ENCODE measurements at places on chromosomes 3 and 15.

- no peak for DNase-seq
Measured at GRCh38 chr3:118802325-118803095, 232.1 kb downstream of the IGSF11 start.

- DNase-seq = no peak
Measured at GRCh38 chr3:5423076-5423475, 235.6 kb downstream of the EDEM1 start.

DNA sequence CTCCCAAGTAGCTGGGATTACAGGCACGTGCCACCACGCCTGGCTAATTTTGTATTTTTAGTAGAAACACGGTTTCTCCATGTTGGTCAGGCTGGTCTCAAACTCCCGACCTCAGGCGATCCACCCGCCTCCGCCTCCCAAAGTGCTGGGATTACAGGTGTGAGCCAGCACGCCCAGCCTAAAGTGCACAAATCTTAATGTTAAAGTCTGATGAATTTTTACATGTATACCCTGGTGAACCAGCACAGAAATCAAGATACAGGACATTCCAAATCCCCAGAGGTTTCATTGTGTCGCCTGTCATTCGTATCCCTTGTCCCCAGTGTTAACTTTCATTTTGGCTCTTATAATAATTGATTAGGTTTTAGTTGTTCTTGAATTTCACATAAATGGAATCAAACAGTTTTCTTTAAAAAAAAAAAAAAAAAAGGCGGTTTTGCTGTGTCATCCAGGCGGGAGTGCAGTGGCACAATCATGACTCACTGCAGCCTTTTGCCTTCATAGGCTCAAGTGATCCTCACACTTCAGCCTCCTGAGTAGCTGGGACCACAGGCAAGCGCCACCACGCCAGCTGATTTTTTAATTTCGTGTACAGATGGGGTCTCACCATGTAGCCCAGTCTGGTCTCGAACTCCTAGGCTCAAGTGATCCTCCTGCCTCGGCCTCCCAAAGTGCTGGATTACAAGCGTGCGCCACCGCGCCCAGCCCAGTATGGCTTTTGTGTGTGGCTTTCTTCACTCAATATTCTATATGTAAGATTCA is 1.5 kb upstream of the TM4SF19 start:
- peak; percentile 96 for DNase-seq

DNA sequence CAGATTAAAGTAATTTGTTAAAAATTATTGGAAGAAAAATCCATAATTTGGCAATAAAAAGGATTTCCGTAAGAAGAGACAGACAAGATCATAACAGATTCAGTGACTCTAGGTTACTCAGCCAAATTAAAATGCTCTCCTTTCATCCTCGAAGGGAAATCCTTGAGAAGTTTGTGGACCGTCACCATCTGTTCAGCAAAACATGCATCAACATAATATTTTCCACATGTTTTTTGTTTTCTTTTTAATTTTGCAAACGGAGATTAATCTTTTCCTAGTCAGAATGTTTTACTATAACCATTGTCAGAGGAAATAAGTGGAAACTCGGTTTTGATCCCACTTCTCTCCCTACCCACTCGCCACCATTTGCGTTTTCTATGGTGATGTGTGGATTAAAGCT is 128.3 kb downstream of the TMCO5A start:
- DNase-seq = no peak

DNA sequence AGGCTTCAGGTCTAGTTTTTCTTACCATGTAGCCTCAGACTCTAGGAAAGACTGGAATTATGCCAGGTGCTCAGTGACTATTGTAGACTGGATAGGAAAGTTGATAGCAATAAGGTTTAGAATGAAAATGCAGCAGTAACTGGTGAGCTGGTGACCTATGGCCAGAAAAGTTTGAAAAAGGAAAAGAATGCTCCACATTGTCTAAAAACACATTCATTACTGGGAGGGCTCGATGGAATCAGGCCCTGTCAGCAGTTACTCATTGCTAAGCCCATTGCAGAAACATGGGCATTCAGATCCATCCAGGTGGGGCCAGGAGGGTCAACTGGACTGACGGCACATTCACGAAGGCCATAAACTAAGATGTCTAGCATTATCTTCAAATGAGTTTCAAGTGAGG is 8.7 kb upstream of the MBNL1 start:
- no peak for DNase-seq

DNA sequence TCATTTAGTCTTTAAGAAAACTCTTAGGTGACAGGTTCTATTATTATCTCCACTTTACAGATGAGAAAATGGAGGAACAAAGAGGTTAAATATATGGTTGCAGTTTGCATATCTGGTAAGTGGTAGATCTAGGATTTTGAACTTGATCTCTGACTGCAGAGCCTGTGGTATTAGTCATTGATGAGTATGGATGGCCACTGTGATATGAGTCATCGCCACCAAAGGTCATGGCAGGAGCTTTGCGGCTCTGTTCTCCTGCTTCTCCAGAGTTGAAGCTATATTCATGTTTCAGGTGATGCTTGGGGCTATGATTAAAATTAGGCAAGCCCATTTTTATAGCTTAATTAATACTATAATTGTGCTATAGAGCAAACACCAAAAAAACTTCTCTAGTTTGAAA is 306.2 kb upstream of the DPPA4 start:
- DNase-seq = peak; percentile 86

GRCh38 chr3:20095470-20095869 is 55.2 kb downstream of the KAT2B start:
- no peak for DNase-seq

DNA sequence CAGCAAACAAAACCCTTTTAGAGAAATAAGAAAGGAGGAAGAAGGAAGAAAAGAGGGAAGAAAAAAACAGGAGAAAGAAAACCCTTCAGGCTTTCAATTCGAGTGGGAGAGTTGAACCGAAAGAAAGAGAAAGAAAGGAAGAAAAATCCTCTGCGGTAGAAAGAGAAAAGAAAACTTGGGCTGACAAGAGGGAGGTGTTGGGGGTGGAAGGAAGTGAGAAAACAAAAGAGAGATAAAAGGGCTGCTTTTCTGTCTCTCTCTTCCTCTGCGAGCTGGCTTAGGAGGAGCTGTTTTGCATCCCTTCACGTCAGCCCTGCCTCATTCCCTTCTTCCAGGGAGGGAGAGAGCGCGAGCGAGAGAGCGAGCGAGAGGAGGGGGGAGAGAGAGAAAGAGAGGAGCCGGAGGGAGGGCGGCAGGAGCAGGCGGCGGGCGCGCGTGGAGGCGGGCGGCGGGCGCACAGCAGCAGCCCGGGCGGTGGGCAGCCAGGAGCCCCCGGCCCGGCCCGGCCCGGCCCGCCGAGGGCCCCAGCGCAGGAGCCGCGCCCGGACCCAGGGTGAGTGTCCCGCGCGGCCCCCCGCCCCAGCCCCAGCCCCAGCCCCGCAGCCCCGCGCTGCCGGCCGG is at the start of gene ZNF710:
Gene ZNF710 (plus strand): TSS at position 263 of the 621 bp plus-strand sequence. CDS start 65,814 bp downstream, outside the sequence.
- peak; percentile 52 for DNase-seq

GRCh38 chr3:13846238-13846637 is 33.6 kb downstream of the WNT7A start:
- no peak for DNase-seq

- DNase-seq = no peak
Measured at GRCh38 chr3:56904552-56905215, 102.9 kb upstream of the ARHGEF3 start.

GRCh38 chr3:190556351-190556750 is 42.5 kb downstream of the IL1RAP start:
- no peak for DNase-seq

DNA sequence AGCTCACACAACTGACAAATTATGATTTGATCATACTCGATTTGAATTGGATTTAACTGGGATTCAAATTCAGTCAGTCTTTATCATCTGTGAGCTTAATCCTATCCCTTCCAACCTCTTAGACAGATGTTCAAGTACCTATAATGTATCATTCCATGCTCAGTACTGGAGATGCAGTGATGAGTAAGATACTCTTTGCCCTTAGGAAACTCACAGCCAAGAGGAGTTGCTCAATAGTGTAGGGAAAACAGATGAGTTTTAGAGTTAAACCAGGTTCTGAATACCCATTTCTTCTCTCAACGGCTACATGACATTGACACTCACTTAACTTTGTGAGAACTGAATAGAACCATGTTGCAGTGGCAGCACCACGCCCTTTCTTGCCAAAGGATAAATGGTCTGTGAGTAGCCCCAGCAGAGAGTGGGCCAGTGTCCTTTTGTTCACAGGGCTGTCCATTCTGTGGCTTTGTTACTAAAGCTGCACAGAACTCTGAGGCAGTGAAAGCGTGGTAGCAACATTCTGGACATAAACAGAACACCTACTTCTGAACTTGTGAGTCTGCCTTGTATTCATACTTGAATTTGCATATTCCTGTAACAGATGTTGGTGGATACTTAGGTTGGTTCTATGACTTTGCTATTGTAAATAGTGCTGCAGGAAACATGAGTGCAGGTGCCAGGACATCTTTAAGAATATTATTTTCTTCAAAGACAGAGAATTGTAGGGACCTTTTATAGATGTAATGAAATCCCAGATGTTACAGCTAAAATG is 91.6 kb downstream of the RASA2 start:
- DNase-seq = no peak

GRCh38 chr15:85616549-85617110 is 178.1 kb downstream of the KLHL25 start:
- DNase-seq = no peak

DNA sequence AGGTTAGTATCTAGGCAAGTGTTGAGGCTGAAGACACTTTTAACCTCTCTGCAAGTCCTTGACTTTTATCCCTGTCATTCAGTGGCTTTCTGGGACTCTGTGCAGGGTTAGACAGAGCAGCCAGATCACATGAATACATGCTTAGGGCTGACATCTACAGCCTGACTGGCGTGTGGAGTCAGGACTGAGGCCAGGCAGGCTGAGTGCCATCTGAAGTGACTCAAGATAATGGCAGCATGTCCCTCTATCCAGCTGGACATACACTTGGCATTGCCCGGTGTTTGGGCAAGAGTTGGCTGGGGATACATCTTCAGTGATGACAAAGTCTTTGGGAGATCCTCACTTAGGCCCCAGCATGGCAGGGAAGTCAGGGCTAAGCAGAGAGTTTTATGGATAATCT is 22.4 kb downstream of the DUOX2 start:
- no peak for DNase-seq

GRCh38 chr3:25945836-25946235 is 155.9 kb downstream of the OXSM start:
- DNase-seq = no peak

DNA sequence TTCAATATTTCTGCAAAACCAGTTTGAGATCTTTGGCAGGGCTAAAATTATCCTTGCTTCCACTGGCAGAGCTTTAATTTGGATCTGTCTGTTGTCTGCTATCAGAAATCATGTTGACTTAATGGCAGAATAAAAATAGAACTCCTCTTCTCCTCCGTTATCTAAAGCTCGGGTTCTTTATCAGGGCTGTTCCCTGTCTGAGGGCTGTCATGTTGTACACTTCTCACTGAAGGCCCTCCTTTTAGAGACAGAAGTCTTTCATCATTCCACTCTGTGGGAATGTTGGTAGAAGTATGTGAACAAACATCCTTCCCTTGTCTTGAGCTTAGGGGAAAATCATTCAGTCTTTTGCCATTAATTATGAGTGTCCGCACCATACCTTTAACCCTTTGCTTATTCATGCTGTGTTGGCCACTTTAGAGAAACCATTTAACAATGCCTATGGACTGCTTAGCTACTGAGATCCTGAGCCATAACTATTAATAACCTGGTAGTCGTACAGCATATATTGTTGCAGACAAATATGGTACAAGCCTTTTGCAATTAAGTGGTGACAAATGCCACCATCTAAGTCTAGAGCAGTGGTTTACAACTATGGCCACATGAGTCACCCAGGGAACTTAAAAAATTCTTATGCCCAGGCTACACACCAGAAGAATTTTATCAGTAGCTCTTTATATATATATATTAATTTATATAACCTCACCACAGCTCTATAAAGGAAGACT is 226.0 kb upstream of the TPM1 start:
- no peak for DNase-seq

- DNase-seq = no peak
Measured at GRCh38 chr3:27723001-27723445, 900 bp upstream of the EOMES start.

DNA sequence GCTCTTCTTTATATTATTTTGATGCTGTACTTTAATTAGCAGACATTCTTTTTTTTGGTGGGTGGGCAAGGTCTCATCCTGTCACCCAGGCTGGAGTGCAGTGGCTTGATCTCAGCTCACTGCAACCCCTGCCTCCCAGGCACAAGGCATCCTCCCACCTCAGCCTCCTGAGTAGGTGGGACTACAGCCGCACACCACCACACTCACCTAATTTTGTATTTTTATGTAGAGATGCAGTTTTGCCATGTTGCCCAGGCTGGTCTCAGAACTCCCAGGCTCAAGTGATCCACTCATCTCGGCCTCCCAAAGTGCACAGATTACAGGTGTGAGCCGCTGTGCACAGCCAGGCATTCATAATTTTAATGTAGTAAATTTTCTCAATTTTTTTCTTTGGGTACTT is 608.1 kb downstream of the ZNF385D start:
- DNase-seq = no peak

DNA sequence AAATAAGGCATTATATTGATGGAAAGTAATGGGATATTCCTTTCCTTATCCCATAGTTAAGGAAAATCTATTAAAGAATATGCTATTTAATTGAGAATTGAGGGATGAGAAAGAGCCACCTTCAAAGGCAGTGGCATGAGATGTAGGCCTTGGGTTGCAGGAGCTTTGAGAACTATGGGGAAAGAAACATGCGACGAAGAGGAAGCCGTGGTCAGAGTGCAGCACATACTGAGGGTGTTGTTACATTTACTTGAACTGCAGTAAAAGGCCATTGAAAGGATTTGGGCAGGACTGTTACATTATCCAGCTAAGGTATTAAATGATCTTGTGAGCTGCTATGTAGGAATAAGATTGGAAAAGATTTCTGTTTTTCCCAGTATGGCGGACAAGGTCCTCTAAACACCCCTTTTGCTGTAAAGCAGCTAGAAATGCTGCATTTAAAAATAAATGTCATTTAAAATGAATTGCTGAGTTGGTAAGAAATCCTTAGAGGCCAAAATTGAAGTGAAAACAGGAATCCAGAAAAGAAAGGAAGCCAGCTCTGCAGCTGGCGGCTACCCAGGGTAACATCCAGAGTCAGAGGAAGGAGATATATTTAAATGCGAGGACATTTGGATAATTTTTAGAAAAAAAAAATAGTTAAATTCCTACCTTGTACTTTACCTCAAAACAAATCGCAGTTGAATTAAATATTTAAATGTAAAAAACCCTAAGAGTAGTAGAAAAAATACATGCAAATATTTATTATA is 61.7 kb downstream of the IL1RAP start:
- no peak for DNase-seq

DNA sequence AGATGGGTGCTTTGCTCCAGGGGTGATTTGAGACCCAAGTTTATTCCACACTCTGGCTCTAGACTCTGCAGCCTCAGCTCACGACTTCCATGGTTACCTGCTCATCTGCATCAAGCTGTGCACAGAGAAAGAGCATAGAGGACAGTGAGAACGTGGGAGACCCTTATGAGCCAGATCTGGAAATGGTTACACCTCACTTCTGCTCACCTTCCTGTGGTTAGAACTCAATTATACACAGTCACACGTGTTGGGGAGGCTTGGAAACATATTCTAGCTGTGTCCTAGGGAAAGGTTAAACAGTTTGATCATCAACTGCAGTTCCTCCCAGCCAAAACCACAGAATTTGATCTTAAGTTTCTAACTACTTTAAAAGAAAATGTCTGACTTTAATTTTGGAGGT is 1.8 kb downstream of the FETUB start:
- no peak for DNase-seq

- no peak for DNase-seq
Measured at GRCh38 chr15:47337106-47337505, 380.2 kb upstream of the SEMA6D start.

Measured in RKO (cell line).